ENCODE measurements at places on chromosomes 11 and 22. TPM values are rescaled to one million over a fixed set of nuclear protein-coding genes. Genes with fewer than 3 reads are reported as not detected.

The CYTH4 gene
- total RNA-seq, result not detected

The ART5 gene
- not detected for total RNA-seq

The GANAB gene
- 138 TPM for total RNA-seq

The NRGN gene
- total RNA-seq, result not detected

The TMEM191B gene
- 0.26 TPM for total RNA-seq

The SLC22A12 gene
- total RNA-seq, result not detected

The C11orf52 gene
- 2.3 TPM for total RNA-seq

The MPPED2 gene
- not detected for total RNA-seq

The PKDREJ gene
- not detected for total RNA-seq

The FAM181B gene
- 1.0 TPM for total RNA-seq

The ZNF74 gene
- total RNA-seq, result 7.8 TPM

The DNHD1 gene
- total RNA-seq, result 8.2 TPM

The KRTAP5-1 gene
- not detected for total RNA-seq

The FGF3 gene
- total RNA-seq, result not detected

The E2F8 gene
- total RNA-seq, result 0.26 TPM

The LRRN4CL gene
- total RNA-seq, result 0.26 TPM

The KBTBD3 gene
- 5.8 TPM for total RNA-seq

The DEFB131B gene
- not detected for total RNA-seq

The ART1 gene
- not detected for total RNA-seq

The NUP160 gene
- 21.4 TPM for total RNA-seq

The GSTT2B gene
- 0.90 TPM for total RNA-seq

The CAPN5 gene
- 3.2 TPM for total RNA-seq

The MYBPC3 gene
- total RNA-seq, result under 0.01 TPM

The SCUBE2 gene
- total RNA-seq, result not detected

The TNNI2 gene
- not detected for total RNA-seq

The PKNOX2 gene
- not detected for total RNA-seq

The GRAP2 gene
- not detected for total RNA-seq
